ENCODE measurements at places on chromosomes 11 and 22.
A peak's percentile ranks its signal among the peaks of the same experiment; 100 is the strongest.

- DNase-seq, result peak; percentile 76
- H3K36me3 ChIP-seq, result no peaks in the 10 kb centered on the region
- no peak overlapping the region for H3K27ac ChIP-seq
Observed at GRCh38 chr11:105000797-105001196, 22.2 kb downstream of the CASP5 start.

DNA sequence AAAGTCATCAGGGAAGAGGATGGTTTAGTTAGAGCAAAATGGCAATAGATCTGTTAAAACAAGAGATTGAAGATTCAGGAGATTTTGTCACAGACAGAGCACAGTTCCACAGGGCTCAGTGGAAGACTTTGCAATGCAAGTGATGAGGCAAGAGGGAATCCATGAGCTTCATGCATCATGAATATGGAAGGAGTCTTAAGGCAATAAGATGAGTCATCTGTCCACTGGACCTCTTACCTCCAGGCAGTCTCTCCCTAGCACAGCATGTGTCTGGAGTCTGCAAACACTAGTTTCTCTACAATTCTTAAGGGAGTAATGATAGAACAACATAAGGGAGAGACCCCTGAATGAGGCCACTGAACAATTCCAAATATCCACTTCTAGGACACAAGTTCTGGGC lies 245.7 kb downstream of the NXPE2 start:
- no peak overlapping the region for H3K4me3 ChIP-seq
- no peaks in the 10 kb centered on the region for H3K4me1 ChIP-seq
- DNase-seq, result no peak
- no peaks in the 10 kb centered on the region for H3K27me3 ChIP-seq
- no peaks in the 10 kb centered on the region for H3K36me3 ChIP-seq

DNA sequence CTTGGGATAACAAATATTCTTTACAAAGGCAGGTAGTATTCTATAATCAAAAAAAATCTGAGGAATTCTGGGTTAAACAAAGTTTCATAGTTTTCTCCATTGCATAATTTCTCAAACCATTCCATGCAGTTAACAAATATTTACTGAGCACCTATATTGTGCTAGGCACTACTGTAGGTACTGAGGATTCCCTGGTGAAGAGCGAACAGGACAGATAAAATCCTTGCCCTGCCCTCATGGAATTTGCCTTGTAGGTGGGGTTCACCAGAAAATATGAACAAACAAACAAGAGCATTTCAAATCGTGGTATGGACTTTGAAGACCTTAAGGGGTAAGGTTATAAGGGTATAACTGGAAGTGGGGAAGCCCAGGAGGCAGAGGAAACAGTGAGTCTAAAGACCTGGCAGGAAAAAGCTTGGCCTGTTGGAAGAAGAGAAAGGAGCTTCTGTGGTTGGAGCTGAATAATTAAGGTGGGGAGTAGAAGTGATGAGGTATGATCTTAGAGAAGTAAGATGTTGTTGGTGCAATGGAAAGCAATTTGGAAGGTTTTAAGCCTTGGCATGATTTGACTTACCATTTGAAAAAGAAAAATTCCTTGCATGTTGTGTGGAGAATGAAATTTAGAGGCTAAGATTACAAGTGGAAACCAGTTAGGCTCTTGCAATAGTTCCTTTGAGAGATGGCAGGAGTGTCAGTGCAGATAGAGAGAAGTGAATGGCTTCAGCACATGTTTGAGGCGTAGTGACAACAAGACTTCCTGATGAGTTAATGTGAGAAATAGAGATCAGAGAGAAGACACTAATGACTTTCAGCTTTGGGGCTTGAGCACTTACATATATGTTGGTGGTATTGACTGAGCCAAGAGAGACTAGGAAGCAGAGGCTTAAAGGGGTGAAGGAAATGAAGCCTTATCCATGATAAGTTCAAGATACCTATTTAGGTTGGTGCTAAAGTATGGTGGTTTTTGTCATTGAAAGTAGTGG lies 55.7 kb upstream of the PICALM start:
- H3K4me1 ChIP-seq, result no peaks in the 10 kb centered on the region
- no peaks in the 10 kb centered on the region for H3K27me3 ChIP-seq
- H3K4me3 ChIP-seq, result no peak overlapping the region
- no peaks in the 10 kb centered on the region for H3K36me3 ChIP-seq
- no peak for DNase-seq

GRCh38 chr22:42920101-42920820 lies 63.2 kb upstream of the ARFGAP3 start:
- H3K4me1 ChIP-seq, result peaks cover 14% of the 10 kb centered on the region
- no peak overlapping the region for H3K27ac ChIP-seq
- no peak overlapping the region for H3K4me3 ChIP-seq
- H3K36me3 ChIP-seq, result no peaks in the 10 kb centered on the region
- no peak for DNase-seq
- H3K27me3 ChIP-seq, result no peaks in the 10 kb centered on the region

GRCh38 chr11:86743223-86744118 lies 56.9 kb upstream of the PRSS23 start:
- H3K27me3 ChIP-seq, result no peaks in the 10 kb centered on the region
- no peak for DNase-seq
- H3K36me3 ChIP-seq, result no peaks in the 10 kb centered on the region
- peaks cover 5% of the 10 kb centered on the region for H3K4me1 ChIP-seq

DNA sequence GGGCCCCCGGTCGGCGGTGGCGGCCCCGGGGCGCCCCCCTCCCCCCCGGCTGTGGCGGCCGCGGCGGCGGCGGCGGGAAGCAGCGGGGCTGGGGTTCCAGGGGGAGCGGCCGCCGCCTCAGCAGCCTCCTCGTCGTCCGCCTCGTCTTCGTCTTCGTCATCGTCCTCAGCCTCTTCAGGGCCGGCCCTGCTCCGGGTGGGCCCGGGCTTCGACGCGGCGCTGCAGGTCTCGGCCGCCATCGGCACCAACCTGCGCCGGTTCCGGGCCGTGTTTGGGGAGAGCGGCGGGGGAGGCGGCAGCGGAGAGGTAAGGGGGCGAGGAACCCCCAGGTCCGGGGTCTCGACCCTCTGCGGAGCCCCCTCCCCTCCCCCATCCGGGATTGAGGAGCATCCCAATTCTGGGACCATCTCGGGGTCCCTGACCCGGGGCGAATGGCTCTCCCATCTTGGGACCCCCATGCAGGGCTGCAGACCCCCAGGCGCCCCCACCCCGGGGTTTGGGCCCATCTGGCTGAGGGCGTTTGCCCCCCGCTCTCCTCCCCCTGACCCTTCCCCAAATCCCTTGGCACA lies 431 bp downstream of the KMT2A start:
- no peaks in the 10 kb centered on the region for H3K27me3 ChIP-seq
- no peaks in the 10 kb centered on the region for H3K36me3 ChIP-seq

DNA sequence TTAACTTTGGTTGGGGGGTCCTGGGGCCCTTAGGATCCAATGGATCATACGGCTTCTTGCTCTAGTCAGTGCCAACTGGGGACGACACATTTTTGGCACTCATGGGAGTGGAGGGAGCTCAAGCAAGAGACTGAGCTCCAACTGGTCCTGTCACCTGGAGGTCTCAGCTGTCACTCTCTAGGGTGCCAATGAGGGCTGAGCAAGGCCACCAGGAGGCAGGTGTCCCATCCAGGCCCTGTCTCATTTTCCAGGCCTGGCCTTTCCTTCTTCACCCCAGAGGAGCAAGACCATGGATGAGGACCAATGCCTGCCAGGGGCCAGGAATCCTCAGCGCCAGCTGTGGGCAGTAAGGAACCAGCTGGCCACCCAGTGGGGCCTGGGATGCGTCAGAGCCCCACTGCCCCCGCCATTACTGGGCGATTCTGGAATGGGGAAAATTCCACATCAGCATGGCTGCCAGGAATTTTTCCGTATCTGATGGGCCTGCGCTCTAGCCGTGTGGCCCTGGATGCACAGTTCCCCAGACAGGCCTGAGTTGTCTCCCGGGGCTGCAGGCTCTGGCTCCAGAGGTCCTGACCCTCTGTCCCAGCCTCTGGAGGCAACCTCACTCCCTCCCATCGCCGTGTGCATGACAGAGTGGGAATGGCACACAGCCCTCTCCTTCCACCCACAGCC lies 669 bp upstream of the GAL3ST1 start:
- H3K27me3 ChIP-seq, result no peaks in the 10 kb centered on the region
- H3K4me3 ChIP-seq, result peak overlapping the region; percentile 40

- DNase-seq, result peak; percentile 2
- H3K36me3 ChIP-seq, result no peaks in the 10 kb centered on the region
- H3K27me3 ChIP-seq, result no peaks in the 10 kb centered on the region
- no peaks in the 10 kb centered on the region for H3K4me1 ChIP-seq
Observed at GRCh38 chr11:5004424-5005274, 10.0 kb downstream of the OR51L1 start.

- no peak overlapping the region for H3K27ac ChIP-seq
- no peaks in the 10 kb centered on the region for H3K27me3 ChIP-seq
- DNase-seq, result no peak
- H3K4me3 ChIP-seq, result no peak overlapping the region
- no peaks in the 10 kb centered on the region for H3K36me3 ChIP-seq
- H3K4me1 ChIP-seq, result no peaks in the 10 kb centered on the region
Observed at GRCh38 chr22:49278340-49278739, 549.3 kb downstream of the BRD1 start.

DNA sequence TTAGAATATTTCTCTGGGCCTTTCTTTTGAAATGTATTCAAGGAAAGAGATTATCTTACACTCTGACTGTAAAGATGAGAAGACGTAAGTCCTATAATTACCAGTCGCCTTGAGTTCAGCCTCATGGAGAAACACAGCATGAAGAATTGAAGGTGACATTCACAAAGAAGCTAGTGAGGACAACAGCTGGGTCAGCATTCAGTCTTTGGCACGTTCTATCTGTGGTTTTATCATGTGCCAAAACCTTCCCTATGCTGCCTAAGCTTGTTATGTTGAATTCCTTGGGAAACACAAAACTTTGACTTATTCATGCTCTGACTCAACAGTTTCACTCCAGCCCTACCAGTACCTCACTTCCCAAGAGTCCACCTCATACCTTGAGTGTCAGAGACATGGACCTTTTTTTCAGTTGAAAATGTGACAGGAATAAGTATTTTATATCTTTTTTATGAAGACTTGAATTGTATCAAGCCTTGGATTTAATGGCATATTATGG lies 198.8 kb upstream of the KIRREL3 start:
- no peak overlapping the region for H3K27ac ChIP-seq
- H3K4me1 ChIP-seq, result no peaks in the 10 kb centered on the region
- no peak overlapping the region for H3K4me3 ChIP-seq
- H3K36me3 ChIP-seq, result no peaks in the 10 kb centered on the region
- no peak for DNase-seq

- DNase-seq, result no peak
- H3K4me1 ChIP-seq, result peaks cover 18% of the 10 kb centered on the region
- H3K27ac ChIP-seq, result no peak overlapping the region
- H3K4me3 ChIP-seq, result no peak overlapping the region
- no peaks in the 10 kb centered on the region for H3K36me3 ChIP-seq
Observed at GRCh38 chr11:61927501-61927900, 10.1 kb upstream of the RAB3IL1 start.

DNA sequence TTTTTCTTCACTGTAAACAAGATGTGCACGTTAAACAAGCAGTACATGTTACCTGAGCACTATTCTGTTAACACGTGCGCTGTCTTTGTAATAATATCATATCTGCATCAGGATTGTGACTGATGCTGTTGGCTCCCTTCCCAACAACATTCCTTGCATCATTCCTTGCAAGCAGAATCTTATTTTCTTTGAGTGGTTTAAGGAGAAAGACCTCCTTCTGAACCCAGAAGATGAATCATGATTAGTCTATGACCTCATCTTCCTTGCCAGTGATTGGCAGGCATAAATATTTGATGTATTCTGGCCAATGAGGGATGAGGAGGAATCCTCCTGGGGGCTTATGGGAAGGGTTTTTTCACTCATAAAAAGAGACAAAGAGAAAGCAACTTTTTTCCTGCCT lies 46.2 kb downstream of the C11orf71 start:
- no peak overlapping the region for H3K4me3 ChIP-seq
- DNase-seq, result no peak
- no peaks in the 10 kb centered on the region for H3K36me3 ChIP-seq
- no peak overlapping the region for H3K27ac ChIP-seq

DNA sequence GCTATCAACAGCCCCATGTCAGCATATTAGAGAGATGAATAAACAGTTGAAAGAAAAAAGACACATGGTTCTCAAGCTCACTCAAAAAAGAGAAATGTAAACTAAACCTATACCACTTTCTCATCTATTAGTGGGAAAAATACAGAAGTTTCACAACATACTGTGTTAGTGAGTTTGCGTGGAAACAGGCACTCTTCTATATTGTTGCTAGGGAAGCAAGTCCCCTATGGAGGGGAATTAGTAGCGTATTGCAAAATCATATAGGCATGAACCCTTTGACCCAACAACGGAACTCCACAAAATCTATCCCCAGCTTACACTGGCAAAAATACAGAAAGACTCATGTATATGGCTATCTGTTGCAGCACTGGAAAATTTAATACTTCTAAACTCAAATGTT lies 14.2 kb upstream of the RFPL2 start:
- no peak for DNase-seq
- no peak overlapping the region for H3K27ac ChIP-seq
- H3K36me3 ChIP-seq, result no peaks in the 10 kb centered on the region
- no peaks in the 10 kb centered on the region for H3K4me1 ChIP-seq
- H3K4me3 ChIP-seq, result no peak overlapping the region

- no peak overlapping the region for H3K4me3 ChIP-seq
- peaks cover 6% of the 10 kb centered on the region for H3K4me1 ChIP-seq
- no peak overlapping the region for H3K27ac ChIP-seq
- no peak for DNase-seq
- H3K27me3 ChIP-seq, result no peaks in the 10 kb centered on the region
Observed at GRCh38 chr11:115365907-115366306, 138.3 kb downstream of the CADM1 start.

- DNase-seq, result peak; percentile 63
- H3K27me3 ChIP-seq, result no peaks in the 10 kb centered on the region
- H3K4me1 ChIP-seq, result peaks cover 4% of the 10 kb centered on the region
- no peak overlapping the region for H3K27ac ChIP-seq
- no peaks in the 10 kb centered on the region for H3K36me3 ChIP-seq
- no peak overlapping the region for H3K4me3 ChIP-seq
Observed at GRCh38 chr11:113457784-113458183, 17.4 kb downstream of the DRD2 start.

GRCh38 chr11:110327508-110327907 lies 31.1 kb upstream of the RDX start:
- no peaks in the 10 kb centered on the region for H3K27me3 ChIP-seq
- no peak overlapping the region for H3K4me3 ChIP-seq
- no peaks in the 10 kb centered on the region for H3K36me3 ChIP-seq
- H3K27ac ChIP-seq, result no peak overlapping the region
- no peak for DNase-seq
- no peaks in the 10 kb centered on the region for H3K4me1 ChIP-seq

GRCh38 chr11:133058501-133058900 lies 473.8 kb downstream of the OPCML start:
- H3K4me3 ChIP-seq, result no peak overlapping the region
- no peaks in the 10 kb centered on the region for H3K4me1 ChIP-seq
- no peak overlapping the region for H3K27ac ChIP-seq
- H3K36me3 ChIP-seq, result no peaks in the 10 kb centered on the region
- no peak for DNase-seq
- H3K27me3 ChIP-seq, result no peaks in the 10 kb centered on the region

GRCh38 chr11:109015283-109015682 lies 350.4 kb downstream of the DDX10 start:
- H3K27me3 ChIP-seq, result no peaks in the 10 kb centered on the region
- no peak overlapping the region for H3K27ac ChIP-seq
- H3K4me3 ChIP-seq, result no peak overlapping the region
- no peak for DNase-seq
- H3K36me3 ChIP-seq, result no peaks in the 10 kb centered on the region
- H3K4me1 ChIP-seq, result no peaks in the 10 kb centered on the region

Data from H1 (cell line).